Dermis microvascular lymphatic vessel endothelial cell (primary cell): ENCODE measurements at places on chromosomes 5 and 9. TPM values are rescaled to one million over a fixed set of nuclear protein-coding genes. Genes with fewer than 3 reads are reported as not detected.

Gene WNT8A
- not detected in 2 replicates for total RNA-seq

- DNase-seq, result no peak
Measured at GRCh38 chr5:72558383-72558782, 51.2 kb upstream of the ZNF366 start.

- DNase-seq, result no peak
Measured at GRCh38 chr9:136233411-136233810, 12.2 kb downstream of the QSOX2 start.

DNA sequence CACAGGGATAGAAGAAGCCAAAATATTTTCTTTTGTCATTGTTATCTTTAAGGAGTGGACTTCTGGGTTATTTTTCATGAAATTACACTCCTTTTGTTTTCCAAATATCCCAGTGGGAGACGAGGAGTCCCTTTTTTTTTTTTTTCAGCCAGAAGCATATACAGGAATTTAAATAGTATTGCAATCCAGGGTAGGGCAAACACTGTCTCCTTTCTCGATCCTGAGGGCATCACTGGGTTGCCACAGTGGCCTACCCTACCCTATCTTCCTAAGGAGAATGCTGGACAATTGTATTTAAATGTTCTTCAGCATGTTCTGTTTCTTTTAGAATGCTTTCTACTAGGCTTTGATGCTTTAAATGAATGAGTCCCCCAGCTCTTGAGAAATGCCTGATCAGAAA is 47.9 kb downstream of the LRRC70 start:
- no peak for DNase-seq

- no peak for DNase-seq
Measured at GRCh38 chr5:90495146-90495545, 20.5 kb downstream of the POLR3G start.

DNA sequence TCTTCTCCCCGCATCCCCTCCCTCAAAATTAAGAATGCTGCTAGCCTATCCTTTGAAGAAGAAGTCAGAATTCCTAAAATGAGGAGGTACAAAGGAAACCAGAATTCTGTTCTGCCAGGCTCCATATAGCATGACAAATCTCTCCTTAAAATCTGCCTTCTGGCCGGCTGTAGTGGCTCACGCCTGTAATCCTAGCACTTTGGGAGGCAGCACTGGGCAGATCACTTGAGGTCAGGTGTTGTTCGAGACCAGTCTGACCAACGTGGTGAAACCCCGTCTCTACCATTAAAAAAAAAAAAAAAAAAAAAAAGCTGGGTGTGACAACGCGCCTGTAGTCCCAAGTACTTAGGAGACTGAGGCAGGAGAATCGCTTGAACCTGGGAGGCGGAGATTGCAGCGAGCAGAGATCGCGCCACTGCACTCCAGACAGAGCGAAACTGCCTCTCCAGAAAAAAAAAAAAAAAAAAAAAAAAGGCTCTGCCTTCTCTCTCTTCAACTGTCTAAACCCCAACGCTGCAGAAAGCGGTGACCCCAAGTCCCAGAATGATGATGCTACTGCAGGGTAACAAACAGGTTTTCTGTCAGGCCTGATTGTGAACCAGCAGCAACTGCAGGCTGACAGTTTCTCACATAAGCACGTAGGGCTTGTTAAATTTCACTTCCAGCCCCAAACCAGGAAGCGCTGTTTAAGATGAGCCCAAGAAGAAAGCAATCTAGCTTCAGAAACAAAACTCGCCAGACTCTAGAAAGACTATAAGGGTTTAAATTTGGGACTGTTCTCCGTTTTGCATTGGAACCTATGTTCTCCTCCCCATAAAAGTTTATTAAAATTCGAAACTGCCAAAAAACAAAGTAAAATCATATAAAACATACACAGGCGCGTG is 963 bp upstream of the CAST start:
- DNase-seq, result peak; percentile 25

Gene CSF1R
- total RNA-seq, result not detected in 2 replicates
